Smooth muscle cell of trachea (primary cell): ENCODE measurements at places on chromosomes 2 and 18. TPM values are rescaled to one million over a fixed set of nuclear protein-coding genes. Genes with fewer than 3 reads are reported as not detected.

Gene SPC25
- total RNA-seq = 14.1 TPM in 1 of 2 replicates, not detected in the other

Gene ADD2
- total RNA-seq = 0.29 TPM in 1 of 2 replicates, not detected in the other

Gene CCT4
- total RNA-seq = 162 and 205 TPM in 2 replicates

Gene ECEL1
- total RNA-seq = not detected in 2 replicates

Gene LCT
- under 0.01 TPM in 2 replicates for total RNA-seq

Gene UGT1A9
- not detected in 2 replicates for total RNA-seq

Gene TSN
- 42.7 and 60.9 TPM in 2 replicates for total RNA-seq

Gene MAP3K19
- total RNA-seq = not detected in 2 replicates

Gene TNS1
- total RNA-seq = 114 and 121 TPM in 2 replicates

Gene NAT8
- not detected in 2 replicates for total RNA-seq

Gene ACMSD
- total RNA-seq = not detected in 2 replicates

Gene KCNG3
- under 0.01 TPM in 1 of 2 replicates, not detected in the other for total RNA-seq

Gene VWC2L
- total RNA-seq = not detected in 2 replicates

Gene SNRPD1
- total RNA-seq = 5.0 and 14.7 TPM in 2 replicates

Gene TEKT4
- total RNA-seq = not detected in 2 replicates

Gene RIF1
- total RNA-seq = 27.3 and 41.0 TPM in 2 replicates

Gene CYBRD1
- total RNA-seq = 234 and 497 TPM in 2 replicates

Gene DSC3
- 0.15 and 0.33 TPM in 2 replicates for total RNA-seq

Gene AQP12B
- total RNA-seq = 0.17 TPM in 1 of 2 replicates, not detected in the other

Gene SANBR
- 11.2 and 13.4 TPM in 2 replicates for total RNA-seq

Gene CROCC2
- total RNA-seq = 0.50 and 1.0 TPM in 2 replicates

Gene CIB4
- not detected in 2 replicates for total RNA-seq
